ENCODE measurements at places on chromosomes 2 and 18.

- no peak for DNase-seq
These were observed 28.5 kb upstream of the NOSTRIN start for GRCh38 chr2:168773719-168774521.

GRCh38 chr2:188668017-188668680 is 306.0 kb upstream of the COL3A1 start:
- no peak for DNase-seq

DNA sequence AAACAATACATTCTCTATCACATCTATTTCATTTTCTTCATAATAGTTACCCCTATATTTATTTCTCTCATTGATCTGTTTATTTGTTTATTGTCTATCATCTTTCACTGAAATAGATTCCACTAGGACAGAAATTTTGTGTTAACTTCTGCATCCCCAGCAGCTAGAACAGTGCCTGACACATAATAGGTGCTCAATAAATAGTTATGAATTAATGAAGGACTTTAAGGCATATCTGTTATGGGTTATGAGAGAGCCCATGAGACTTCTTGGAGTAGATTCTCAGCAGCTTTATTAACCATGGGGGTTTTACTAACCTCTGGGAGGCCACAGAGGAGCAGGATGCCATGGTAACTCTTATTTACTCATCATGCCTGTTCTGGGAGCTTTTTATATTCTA is 144.6 kb downstream of the CDC42EP3 start:
- no peak for DNase-seq

DNA sequence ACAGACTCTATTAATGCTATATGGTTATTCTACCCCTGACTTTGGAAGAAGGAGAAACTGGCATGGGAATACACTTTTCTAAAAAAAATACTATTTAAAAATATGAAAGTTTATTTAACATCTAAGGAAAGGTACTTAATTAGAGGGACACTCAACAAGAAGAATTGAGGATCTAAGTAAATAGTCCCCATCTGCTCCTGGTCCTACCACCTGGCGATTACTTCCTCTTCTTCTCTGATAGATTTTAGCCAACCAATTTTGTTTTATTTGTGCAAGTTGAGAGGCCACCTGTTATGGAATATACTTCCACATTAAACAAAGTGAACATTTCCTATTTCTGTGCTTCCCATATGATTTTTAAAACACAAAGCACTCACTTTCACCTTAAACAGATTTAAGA is 111.7 kb downstream of the BCL2 start:
- DNase-seq: no peak

DNA sequence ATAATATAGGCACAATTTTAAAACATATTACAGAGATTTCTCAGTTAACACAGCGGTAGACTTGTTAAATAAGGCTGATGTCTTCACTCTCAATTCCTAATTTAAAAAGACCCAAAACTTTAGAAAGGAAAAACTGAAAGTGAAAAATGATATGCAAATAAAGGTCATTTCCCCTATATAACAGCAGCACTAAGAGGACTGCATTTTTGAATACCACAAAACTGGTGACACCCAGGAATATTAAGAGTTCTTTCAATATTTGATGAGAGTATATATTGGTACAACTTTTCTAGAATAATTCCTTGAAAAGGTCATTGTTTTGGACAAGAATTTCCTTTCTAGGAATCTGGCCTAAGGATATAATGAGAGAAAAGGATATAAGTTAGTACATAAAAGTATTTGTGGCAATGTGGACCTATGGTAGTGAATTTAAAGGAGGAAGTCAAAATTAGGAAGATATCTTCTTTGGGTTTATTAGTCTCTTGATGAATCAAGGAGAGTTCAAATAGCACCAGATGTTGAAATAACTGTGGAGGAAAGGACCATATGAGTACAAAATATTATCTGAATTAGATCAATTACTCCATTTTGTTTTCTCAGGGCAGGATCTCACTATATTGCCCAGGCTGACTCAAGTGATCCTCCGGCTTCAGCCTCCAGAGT is 70.3 kb downstream of the TMEM237 start:
- DNase-seq: no peak

- DNase-seq: no peak
These were observed 232.9 kb downstream of the GULP1 start for GRCh38 chr2:188524519-188525113.

GRCh38 chr2:105888625-105889024 is 143.9 kb downstream of the NCK2 start:
- no peak for DNase-seq

- no peak for DNase-seq
These were observed 220.6 kb downstream of the ZBTB7C start for GRCh38 chr18:48188609-48189008.

- DNase-seq: no peak
These were observed 616.9 kb upstream of the SLC8A1 start for GRCh38 chr2:41068740-41069139.
